ENCODE measurements at places on chromosomes 2 and 18.
A peak's percentile ranks its signal among the peaks of the same experiment; 100 is the strongest.

- DNase-seq: peak; percentile 17
These were observed 442.2 kb upstream of the CWC22 start for GRCh38 chr2:180449171-180449915.

DNA sequence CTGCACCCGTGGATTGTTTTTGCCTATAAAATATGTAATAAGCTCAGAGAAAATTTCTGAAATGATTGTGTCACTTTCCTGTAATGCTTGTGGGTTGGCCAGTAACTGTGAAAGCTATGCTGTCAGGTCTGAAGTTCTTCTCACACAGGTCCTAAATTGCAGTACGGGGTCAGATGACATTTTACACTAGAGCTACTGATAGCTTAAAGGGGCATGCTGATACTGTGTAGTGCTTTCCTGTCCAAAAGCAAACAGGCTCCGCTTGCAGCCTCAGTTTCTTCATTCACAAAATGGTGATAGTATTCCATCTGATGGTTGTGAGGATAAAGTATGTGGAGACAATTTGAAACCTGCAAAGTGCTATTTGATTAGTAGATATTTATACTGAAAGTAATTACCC lies 7.6 kb upstream of the FARSB start:
- DNase-seq: no peak

- DNase-seq: no peak
These were observed 774.2 kb upstream of the FSHR start for GRCh38 chr2:49928551-49928950.

- peak; percentile 90 for DNase-seq
These were observed 11.6 kb upstream of the OLA1 start for GRCh38 chr2:174259981-174260380.

DNA sequence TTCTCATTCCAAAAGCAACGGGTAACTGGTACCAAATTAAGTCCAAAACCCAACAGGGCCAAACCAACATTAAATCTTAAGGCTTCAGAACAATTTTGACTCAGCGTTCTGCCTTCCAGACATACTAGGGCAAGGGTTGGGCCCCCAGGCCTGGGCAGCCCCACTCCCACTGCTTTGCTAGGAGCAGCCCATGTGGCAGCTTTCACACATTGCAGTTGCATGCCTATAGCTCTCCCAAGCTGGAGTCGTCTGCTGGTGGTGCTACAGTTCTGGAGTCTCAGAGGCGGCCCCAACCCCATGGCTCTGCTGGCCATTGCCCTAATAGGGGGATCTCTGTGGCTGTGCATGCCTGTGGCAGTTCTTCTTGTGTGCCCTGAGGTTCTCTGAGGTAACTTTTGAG lies 37.6 kb upstream of the CD226 start:
- no peak for DNase-seq

- DNase-seq: no peak
These were observed 37.6 kb upstream of the B3GNT7 start for GRCh38 chr2:231357931-231358330.

GRCh38 chr2:189076120-189076519 lies 101.9 kb downstream of the COL3A1 start:
- no peak for DNase-seq

GRCh38 chr2:204495381-204495780 lies 49.9 kb upstream of the PARD3B start:
- DNase-seq: no peak

GRCh38 chr2:225797394-225797793 lies 397.9 kb downstream of the NYAP2 start:
- DNase-seq: no peak

GRCh38 chr2:1631292-1632001 lies 112.9 kb downstream of the PXDN start:
- no peak for DNase-seq

DNA sequence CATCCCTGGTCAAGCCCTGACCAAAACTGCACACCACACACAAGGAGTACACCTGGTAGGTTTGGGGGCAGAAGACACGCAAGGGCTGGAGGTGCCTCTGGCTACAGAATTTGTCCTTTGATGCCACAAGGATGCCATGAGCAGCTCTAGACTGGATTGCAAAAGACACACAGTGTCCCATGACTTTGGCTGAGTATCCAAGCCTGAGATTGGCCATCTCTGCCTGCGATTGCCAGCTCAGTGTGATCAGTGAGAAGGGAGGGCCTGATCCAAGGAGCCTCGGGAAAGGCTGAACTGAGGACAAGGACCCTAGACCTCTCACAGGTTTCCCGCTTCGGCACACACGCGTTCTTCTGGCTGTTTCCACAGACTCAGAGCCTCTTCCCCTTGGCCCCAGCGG lies 60.0 kb upstream of the FOSL2 start:
- DNase-seq: no peak

DNA sequence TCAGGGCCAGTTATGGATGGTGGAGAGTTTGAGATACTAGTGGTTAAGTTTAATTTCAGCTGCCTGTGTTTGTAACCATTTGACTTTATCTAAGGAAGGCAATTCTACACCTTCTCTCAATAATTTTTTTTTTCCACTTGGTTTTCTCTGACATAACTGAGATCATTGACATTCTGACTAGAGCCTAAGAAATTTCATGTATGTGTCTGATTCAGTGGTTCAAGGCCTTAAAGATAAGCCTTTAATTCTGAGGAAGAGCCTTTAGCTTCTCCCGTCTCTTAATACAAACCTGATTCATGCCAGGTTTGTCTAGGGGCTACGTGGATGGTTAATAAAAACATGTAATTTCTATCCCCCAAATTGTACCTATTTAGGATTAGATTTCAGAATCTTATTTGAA lies 971.4 kb downstream of the DPP10 start:
- DNase-seq: no peak

GRCh38 chr2:101779656-101780055 lies 82.1 kb downstream of the MAP4K4 start:
- no peak for DNase-seq

- DNase-seq: no peak
These were observed 107.6 kb upstream of the NOSTRIN start for GRCh38 chr2:168694866-168695265.

GRCh38 chr2:237306083-237306786 lies 107.7 kb downstream of the COL6A3 start:
- DNase-seq: no peak

- DNase-seq: peak; percentile 93
These were observed 34.2 kb upstream of the NCOA1 start for GRCh38 chr2:24456599-24457556.

- DNase-seq: no peak
These were observed 93.5 kb downstream of the ZNF516 start for GRCh38 chr18:76401498-76401897.

GRCh38 chr2:6812857-6813530 lies 52.7 kb downstream of the CMPK2 start:
- no peak for DNase-seq

- no peak for DNase-seq
These were observed 10.0 kb downstream of the TTL start for GRCh38 chr2:112491946-112492345.

DNA sequence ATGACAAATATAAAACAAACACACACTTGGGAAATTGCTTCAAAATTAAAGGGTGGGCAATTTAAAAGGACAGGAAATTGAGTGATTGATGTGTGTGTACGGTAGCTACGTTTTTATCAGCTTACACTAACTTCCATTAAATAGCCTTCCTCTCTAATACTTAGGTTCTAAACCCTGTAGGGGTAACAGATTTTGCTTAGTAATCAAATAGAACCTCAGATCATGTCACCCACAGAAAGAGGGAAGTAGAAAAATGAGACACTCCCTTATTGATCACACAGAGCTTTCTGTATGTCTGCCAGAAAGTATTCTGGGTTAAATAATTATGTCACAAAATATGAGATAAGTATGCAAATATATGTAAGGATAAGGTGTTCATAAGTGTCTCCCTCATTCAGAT lies 93.3 kb downstream of the ICA1L start:
- no peak for DNase-seq

GRCh38 chr2:181063696-181064095 lies 83.3 kb downstream of the UBE2E3 start:
- DNase-seq: no peak

DNA sequence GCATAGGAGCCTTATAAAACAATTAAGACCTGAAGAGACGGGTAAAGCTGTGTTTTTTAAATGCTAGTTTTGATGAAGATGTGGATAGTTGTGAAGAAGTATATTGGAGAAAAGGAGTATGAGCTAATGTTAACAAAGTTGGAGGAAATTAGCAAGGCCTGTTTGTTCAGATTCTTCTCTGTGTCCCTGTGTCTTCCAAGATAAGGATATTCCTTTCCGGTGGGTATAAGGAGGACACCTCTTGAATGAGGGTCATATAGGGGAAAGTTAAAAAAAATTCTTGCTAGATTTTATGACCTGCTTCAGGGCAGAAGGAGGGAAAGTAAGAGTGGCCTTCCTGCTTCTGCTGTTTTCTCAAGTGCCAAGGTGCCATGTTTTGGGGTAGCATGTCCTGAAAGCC lies 59.0 kb downstream of the CCDC68 start:
- DNase-seq: no peak

- no peak for DNase-seq
These were observed 120.5 kb upstream of the POU3F3 start for GRCh38 chr2:104733226-104733943.

GRCh38 chr2:27217173-27218121 lies at the start of gene CAD:
Gene CAD, plus strand, starts transcription at chr2:27217369. Its CDS starts 183 bp downstream, at chr2:27217552.
- DNase-seq: peak; percentile 95

- DNase-seq: peak; percentile 14
These were observed 226.4 kb upstream of the DSEL start for GRCh38 chr18:67742954-67743353.

DNA sequence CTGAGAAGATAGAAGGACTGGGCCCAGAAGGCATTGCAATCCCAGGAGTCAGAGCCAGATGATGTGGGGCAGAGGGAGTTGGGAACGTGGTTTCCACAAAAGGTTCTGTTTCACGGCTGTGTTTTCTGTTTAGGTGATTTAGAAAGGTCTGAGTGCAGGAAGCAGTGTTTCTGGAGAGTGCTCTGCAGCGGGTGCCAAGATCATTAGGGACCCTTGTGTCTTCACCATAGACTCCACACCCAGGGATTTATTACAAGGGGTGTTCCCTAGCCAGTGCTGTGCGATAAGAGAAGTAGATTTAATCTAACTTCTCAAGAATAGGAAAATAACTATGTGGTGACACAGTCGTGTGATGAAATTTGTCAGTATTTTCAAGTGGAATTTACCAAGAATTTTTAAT lies 221.1 kb upstream of the TPO start:
- peak; percentile 12 for DNase-seq

DNA sequence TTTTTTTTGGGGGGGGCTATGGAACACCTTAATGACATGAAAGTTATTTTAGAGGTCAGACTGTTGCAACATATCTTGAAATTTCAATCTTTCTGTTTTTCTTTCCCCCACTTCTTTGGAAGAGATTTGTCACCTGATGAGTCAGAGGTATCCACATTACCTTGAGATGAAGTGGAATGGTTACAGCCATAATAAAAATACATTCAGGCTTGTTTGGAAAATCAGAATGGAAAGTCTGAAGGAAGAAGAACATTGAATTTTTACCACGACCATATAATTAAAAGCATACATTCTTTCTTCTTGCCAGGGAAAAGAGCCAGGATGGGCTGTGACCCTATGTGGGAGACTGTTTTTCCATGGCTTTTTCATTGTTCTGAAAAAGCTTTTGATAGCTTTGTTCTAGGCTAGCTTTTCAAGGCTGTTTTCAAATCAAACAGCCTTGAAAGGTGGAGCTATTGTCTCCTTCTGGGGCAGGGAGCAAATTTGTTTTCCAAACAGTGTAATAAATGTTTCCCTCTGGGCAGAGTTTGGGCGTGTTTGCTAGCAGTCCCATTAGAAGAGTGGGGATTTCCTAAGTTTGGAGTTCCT lies 2.3 kb upstream of the GTF3C3 start:
- DNase-seq: peak; percentile 26

GRCh38 chr2:32249731-32250236 lies 14.9 kb downstream of the NLRC4 start:
- peak; percentile 31 for DNase-seq

DNA sequence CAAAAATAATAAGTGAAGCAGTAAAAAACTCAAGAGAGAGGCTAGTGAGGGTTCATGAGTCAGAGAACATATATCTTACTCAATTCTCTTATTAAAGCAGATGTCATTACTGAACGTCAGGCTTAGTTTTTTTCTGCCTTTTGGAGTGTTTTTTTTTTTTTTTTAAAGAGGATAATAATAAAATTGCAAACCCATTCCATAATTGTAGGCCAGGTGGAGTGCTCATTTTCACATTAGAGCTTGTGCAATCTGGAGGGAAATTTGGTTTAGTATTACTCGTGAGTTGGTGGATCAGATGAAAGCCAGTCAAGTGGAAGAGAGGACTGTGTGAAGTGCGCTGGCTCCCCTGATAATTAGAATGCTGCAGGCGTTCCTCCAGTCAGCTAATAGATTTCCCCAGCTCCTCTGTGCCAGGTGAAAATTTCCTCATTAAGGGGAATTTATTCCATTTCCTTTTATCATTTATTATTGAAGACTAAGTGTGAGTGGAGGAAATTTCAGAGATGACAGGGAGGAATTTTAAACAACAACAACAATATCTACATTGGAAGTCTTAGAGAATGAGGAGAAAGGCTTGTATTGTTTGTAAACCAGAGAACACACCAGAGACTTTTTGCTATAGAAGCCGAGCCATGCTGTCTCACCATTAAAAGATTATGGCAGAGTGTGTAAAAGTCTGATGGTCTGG lies 74.6 kb downstream of the CPS1 start:
- no peak for DNase-seq

GRCh38 chr2:239911641-239912071 lies 113.5 kb downstream of the NDUFA10 start:
- DNase-seq: no peak

GRCh38 chr2:61536180-61536571 lies 2.0 kb downstream of the XPO1 start:
- DNase-seq: no peak

- DNase-seq: peak; percentile 51
These were observed 621 bp upstream of the KCNS3 start for GRCh38 chr2:17877811-17878280.

DNA sequence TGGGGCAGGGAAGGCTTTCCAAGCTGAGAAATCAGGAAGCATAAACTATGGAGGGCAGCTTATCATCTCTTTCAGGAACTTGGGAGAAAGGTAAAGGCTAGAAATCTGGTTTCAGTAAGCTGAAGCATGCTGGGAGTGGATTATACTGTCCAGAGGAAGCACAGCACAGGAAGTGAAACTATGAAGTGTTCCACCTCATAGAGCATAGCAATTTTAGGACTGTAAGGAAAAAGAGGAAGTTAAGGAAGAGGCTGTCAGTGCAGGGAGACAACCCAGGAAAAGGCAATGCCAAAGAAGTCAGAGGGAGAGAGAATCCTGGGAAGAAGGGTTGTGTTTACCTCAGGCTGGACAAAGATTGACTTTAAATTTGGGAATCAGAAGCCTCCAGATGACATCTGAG lies 51.9 kb downstream of the EFEMP1 start:
- DNase-seq: no peak
